ENCODE measurements at places on chromosomes 3 and 15.

GRCh38 chr3:110871869-110872268 is 199.7 kb upstream of the NECTIN3 start:
- DNase-seq, result no peak

DNA sequence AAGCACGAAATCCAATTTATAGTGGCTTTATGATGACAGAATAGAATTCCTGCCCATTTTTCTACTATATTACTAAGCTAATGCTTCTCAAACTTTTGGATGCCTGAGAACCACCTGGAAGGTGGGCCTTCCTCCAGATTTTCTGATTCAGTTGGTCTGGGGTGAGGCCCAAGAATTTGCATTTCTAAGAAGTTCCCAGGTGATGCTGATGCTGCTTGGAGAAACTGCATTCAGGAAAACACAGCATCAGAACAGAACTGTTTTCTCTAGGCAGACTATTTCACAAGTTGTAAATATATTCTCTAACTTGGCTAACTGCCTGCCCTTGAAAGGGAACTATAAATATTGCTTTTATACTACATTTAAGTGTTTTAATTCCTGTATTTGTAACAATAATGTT is 644.9 kb upstream of the DPPA4 start:
- no peak for DNase-seq

- DNase-seq, result no peak
These were observed 41.8 kb downstream of the GOLGB1 start for GRCh38 chr3:121707531-121708273.

GRCh38 chr3:112448939-112449338 is 50.3 kb downstream of the BTLA start:
- DNase-seq, result no peak

GRCh38 chr3:181174676-181175233 is 185.2 kb upstream of the DNAJC19 start:
- DNase-seq, result no peak

DNA sequence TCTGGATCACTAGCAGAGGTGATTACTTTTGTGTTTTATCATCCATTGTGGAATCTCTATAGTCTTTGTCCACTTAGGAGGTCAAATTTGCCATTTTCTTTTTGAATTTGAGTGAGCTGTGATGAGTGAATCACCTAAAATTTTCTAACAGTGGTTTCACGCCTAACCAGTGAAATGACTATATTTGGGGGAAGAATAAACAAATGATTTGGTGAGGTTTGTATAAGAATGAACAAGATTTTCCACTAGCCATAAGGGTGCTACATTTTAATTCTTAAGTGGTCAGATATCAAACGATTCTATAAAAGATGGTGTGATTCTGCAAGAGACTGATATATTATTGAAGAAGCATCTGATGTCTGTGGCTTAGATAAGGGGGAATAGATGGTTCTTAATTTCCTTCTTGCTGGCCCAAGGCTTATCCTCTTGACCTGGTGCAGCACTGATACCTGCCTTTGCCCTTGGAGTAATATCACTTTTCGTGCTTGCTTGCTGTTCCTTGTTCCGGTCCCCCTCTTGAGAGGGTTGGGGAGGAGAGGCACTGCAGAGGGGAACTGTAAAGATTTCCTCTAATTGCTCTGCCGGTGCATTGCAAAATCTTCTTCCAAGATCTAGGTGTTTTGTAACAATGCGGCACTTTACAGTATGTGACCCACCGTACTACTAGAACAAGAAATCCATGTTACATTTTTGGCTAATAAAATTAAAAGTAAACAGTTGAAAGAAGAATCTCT is 14.5 kb downstream of the C3orf20 start:
- DNase-seq, result no peak

GRCh38 chr15:85810075-85810474 is 15.3 kb upstream of the KLHL25 start:
- no peak for DNase-seq

GRCh38 chr15:48667701-48668100 is 22.2 kb upstream of the FBN1 start:
- no peak for DNase-seq

- no peak for DNase-seq
These were observed 280.6 kb upstream of the ZNF717 start for GRCh38 chr3:76065964-76066363.
